ENCODE measurements at places on chromosomes 4 and X.

DNA sequence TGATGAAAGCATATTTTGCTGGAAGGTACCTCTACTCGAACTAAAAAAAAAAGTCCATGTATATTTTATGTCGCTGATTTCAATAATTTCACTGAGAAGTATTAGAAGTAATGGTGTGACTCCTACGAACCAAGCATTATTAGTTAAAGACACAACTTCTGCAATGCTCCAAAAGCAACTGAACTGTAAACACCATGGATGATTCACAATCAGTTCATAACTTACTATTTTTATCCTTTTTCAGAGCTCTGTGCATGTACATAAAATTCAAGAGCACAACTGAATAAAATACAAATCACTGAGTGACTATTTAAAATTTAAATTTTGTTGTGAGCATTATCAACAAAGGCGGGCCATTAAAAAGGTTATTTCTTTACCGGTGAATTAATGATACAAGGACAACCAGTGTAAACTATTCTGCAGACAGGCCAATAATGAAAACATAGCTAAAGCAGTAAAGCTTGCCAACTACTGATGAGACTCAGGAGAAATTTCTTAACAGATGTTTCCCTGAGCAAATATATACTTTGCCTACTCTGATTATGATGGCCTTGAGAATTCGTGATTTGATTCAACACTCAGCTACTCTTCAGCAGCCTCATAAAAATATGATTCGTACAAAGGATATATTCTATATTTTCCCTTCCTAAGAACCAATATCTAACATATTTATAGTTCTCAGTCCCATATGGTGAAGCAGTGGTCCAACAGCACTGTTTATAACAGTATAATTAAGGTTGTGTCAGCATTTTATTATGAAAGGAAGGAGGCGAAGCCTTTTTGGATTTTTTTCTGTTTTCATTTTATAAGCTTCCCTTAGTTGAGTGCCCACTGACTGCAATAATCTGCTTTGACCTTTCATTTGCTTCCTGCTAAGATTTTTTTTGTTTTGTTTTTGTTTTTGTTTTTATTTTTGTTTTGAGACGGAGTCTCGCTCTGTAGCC, 62.8 kb upstream of the NEIL3 start:
- DNase-seq: no peak

GRCh38 chr4:139593091-139593564, 37.1 kb upstream of the SETD7 start:
- no peak for DNase-seq

GRCh38 chr4:38815885-38816782, 11.5 kb upstream of the TLR1 start:
- DNase-seq: no peak

DNA sequence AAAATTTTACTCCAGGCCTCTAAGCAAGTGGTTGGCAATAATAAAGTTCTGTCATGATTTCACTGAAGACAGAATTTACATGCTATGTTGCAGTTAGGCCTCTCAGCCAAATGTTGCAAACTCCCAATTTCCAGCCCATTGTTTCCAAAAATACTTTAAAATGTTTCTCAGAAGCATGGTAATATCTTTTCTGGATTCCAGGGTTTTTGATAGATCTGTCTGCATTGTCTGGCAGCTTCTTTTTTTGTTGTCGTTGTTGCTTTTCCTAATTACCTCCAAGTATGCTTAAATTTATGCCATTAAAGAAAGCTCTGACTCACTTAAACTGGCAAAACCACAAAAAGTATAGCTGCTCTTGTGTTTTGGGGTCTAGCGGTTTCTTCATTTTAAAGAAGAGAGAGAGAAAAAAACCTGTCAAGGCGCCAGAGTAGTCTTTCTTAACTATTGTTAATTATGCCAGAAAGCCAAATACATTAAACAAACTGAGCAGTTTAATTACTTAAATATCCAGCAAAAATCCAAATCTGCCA, 97.0 kb downstream of the AGTR2 start:
- no peak for DNase-seq

- DNase-seq: no peak
Measured at GRCh38 chrX:67714004-67714403, 170.2 kb downstream of the AR start.

Data from aorta (tissue), 5 donors.